ENCODE measurements at places on chromosomes 1 and 21.
A peak's percentile ranks its signal among the peaks of the same experiment; 100 is the strongest.

DNA sequence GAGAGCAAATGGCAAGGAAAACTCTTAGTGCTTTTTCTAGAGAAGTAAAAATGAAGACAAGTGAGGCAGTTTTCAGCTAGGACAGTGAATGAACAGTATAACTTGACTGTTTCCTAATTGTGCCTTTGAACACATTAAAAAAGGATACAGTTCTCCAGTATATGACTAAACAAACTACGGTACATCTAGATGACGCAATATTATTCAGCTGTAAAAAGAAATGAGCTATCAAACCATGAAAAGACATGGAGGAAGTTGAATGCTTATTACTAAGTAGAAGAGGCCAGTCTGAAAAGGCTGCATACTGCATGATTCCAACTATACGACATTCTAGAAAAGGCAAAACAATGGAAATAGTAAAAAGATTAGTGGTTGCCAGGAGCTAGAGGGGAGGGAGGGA, 206.3 kb downstream of the SIPA1L2 start:
- no peak for DNase-seq

DNA sequence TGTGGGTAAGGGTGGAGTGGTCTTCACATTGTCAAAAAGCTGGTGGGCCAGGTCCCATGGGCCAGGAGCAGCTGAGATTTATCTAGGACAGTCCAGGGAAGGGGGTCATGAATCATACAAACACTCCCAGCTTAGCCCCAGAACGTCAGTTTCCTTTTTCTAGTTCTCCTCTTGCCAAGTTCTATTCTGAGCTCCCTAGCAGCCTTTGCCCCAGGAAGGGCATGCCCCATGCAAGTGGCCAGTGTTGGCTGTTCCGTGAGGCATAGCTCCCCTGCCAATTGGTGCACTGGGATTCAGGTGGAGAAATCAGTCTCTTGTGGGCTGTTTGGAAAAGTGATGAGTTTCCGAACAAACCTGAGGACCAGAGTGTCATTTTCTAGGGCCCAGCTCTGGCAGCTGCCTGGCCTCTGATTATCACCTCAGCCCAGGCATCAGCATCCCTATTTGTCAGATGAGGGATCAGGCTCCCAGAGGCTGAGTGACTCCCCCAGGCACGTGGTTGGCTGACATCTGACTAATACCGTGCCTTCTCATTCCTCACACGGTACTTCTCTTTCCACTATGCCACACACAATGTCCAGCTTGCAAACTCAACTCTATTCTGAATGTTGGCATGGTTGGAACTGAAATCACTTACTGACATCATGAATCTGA, 14.2 kb upstream of the MYOM3 start:
- no peak for DNase-seq

DNA sequence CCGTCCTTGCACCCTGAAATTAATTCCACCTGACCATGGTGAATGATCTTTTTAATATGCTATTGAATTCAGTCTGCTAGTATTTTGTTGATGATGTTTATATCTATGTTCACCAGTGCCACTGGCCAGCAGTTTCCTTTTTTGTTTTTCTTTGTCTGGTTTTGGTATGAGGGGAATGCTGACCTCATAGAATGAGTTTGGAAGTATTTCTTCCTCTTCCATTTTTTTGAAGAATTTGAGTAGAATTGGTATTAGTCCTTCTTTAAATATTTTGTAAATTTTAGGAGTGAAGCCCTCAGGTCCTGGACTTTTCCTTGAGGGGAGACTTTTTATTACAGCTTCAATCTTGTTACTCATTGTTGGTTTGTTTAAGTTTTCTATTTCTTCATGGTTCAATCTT, 231.6 kb downstream of the MRPL39 start:
- DNase-seq = no peak

DNA sequence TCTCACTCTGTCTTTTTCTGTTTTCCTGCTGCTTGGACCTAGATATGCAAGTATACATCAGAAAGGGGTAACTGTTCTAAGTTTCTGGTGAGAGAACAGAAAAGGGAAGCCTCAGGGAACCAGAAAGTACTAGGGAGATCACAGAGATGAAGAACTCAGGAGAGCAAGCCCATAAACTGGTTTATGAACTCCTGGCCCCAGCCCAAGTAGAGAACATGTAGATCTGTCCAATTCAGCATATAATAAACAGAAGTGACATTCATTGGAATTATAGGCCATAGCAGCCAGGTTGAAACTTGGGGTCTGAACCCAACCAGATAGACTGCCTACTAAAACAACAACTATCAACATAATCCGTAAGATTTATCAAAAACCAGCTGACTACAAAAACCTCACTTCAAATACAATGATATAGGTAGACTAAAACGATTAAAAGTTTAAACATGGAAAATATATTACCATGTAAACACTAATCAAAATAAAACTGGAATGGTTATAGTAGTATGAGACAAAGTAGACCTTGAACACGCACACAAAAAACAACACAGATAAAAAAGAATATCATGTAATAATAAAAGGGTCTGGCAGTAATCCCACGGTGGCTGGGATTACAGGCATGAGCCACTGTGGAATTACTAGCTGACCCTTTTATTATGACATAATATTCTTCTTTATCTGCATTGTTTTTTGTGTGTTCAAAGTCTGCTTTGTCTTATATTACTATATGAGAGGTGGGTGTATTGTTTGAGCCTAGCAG, 65.0 kb downstream of the ZSWIM5 start:
- DNase-seq = no peak

DNA sequence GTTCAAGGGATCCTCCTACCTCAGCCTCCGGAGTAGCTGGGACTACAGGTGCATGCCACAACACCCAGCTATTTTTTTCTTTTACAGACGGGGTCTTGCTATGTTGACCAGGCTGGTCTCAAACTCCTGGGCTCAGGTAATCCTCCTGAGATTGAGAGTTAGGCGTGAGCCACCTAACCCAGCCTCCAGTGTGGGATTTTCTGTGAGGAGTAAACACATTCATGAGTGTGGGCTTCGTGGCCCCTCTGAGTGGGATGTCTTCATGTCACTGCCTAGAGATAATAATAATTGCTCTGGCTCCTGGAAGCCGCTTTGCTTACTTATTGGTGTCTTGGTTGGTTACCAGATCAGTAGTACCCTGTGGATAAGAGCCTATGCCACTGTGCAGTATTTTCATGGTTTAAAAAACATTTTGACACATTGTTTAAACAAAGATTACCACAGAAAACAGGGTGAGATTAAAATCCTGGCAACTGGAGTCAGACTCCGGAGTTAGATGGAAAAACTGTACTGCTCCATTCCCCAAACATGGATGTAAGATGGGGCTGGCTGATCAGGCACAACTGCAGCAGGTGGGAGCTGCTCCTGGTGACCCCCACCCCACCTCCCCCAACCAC, 159.1 kb upstream of the RAB4A start:
- DNase-seq = no peak

DNA sequence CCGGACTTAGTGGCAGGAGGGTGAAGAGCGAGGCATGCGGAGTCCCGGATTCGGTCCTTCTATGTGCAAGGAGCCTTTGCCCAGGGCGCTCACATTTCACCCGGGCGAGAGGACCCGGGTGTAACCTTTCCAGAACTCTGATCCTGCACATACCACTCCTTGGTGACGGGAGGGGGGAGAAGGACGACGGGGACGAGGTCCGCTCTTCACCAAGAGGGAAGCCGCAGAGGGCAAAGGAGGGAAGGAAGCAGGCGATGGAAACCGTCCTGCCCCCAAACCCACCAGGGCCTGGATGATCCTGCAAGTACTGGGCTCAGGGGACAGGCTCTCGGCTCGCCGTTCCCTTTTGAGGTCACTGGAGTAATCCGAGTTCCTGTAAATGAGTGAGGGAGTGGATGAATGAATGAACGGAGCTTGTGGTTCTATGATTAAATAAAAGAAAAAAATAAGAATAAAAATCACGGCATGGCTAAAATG, 993 bp downstream of the SYPL2 start:
- DNase-seq = peak; percentile 20

DNA sequence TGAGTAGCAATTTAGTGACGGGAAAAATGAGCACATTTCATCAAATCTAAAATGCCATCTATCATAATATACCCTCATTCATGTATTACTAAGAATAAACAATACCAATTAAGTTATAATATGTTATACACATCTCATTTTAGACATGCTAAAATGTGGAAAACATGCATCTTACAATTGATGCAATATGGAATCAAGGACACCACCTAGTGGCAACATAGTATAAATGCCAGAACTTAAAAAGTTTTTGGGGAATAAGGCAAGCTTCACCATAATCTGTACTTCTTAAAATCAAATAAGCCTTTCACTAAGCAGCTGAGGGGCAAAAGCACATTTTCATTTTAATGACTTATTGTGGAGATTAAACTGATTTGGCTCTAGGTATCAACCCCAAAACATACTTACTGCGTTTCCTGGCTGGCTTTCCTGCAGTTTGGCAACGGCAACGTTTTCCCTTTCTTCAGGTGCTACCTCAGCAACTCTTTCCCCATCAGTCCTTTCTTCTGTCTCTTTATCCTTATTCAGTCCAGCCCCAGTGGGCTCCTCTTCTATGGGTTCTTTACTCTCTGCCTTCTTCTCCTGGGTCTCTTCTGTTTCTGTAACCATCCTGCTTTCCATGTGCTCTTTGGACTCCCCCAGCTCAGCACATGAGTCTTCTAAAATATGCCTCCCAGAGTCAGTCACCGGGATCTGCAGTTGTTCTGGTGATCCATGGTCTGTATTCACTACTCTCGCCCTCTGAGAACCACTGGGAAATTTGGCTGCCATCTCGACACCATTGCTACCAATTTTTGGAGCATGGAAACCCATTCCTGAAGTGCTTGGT, 11.4 kb downstream of the SDE2 start:
- DNase-seq = peak; percentile 56

DNA sequence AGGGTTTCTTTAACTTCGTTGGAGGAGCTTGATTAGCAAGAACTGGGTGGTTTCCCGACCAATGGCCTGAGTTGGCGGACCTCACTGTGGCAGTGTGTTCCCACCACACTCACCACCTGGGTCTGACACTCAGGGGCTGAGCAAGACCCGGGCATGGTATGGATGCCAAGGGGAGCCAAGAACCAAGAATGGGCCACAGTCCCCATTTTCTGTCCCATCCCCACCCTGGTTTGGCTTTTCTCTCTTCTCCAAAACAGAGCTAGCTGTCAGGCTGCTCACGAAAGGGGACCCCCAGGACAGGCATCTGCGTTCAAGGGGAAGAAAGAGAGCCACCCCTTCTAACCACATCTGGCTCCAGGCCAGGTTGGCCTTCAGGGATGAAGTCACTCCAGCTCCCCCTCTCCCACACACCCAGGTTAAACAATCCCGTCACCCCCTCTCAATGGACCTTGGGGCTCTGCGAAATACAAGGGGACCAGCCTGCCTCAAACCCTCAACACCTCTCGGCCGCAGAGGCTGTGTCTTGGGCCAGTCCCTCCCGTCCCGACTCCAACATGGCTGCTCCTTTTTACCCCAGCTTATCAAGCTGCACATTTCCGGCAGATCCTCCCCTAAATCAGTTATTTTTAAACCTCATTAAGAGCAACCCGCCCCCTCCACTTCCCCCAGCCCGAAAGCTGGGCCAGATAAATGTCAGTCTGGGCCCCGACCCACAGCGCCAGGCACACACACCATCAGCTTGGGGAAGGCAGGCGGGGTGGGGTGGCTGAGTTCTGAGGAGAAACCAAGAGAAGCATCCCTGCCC, 3.4 kb downstream of the TAGLN2 start:
- DNase-seq = peak; percentile 66

- DNase-seq = peak; percentile 86
Measured at GRCh38 chr1:177948336-177948972, 21.4 kb downstream of the SEC16B start.

DNA sequence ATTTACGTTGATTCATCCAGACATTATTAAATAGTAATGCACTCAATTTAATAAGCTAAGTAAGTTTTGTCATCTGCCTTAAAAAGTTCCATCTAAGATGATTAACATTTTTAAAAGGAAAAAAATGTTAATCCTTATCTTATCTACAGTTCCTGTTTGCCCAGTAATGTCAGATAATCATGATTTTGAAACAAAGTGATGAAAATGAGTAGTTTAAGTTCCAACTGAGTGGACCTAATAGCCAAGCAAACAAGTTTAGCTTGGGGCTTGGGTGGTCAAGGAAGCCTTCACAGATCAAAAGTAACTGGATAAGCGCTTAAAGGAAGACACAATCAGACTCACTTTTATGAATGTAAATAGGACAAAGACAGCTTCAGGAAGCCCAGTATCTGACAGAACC, 40.5 kb upstream of the JAK1 start:
- DNase-seq = no peak

DNA sequence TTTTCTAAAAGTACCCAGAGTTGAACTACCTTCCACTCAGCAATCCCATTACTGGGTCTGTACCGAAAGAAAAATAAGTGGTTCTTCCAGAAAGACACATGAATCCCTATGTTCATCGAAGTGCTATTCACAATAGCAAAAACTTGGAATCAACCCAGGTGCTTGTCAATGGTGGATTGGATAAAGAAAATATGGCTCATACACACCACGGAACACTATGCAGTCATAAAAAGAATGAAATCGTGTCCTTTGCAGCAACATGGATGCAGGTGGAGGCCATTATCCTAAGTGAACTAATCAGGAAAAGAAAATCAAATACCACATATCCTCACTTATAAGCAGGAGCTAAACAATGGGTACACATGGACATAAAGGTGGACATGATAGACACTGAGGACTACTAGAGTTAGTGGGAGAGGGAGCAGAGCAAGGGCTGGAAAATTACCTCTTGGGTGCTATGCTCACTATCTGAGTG, 32.9 kb upstream of the JUN start:
- DNase-seq = no peak

DNA sequence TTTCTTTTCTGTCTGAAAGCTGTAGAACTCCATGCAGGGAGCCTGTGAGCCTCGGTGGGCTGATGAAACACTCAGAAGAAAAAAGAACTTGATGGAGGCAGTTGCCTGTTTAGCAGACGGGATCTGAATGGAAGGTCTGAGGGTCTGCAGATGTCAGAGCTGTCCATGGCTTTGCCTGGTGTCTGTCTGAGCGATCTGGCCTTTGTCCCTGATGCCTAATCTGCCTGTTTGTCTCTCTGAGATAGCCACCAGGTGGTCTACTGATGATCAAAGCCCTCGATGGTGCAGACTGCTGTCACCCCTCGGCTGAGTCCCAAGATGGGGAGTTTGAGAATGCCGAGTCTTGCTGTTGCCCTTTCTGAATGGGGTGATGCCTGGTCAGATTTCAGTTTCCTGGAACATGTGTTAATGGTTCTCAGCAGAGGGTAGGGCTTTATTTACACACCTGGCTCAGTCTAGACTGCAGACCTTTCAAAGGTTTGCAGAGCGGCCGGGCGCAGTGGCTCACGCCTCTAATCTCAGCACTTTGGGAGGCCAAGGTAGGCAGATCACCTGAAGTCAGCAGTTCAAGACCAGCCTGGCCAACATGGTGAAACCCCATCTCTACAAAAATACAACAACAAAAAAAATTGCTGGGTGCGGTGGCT, 90.4 kb downstream of the KIF26B start:
- no peak for DNase-seq

DNA sequence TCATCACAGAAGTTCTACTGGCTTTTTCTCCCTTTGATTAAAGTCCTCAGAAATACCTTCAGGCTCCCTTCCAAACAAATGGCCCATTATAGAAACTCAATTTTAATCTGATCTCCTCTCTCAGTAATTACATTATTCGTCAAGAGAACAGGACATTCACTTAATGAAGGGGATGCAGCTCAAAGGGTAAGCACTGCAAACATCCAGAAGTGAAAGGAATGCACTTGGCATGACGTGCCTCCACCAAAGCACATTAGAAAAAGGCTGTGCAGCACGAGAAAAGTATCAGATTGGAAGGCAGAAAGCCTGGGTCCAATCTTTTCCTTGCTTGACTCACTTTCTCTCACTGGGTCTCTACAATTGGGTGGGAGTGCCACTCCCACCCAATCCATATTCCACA, 222.6 kb upstream of the BEND5 start:
- DNase-seq = no peak
